PC-3 (cell line): ENCODE measurements at places on chromosomes 16 and 17. TPM values are rescaled to one million over a fixed set of nuclear protein-coding genes. Genes with fewer than 3 reads are reported as not detected.

GRCh38 chr16:68972720-68973119 lies 129.4 kb downstream of the TANGO6 start:
- peaks cover 10% of the 10 kb centered on the region; the same call in 1 of the 2 replicates for H3K4me1 ChIP-seq
- H3K27me3 ChIP-seq = no peaks in the 10 kb centered on the region
- H3K36me3 ChIP-seq = no peaks in the 10 kb centered on the region
- peak; percentile 51 for DNase-seq

GRCh38 chr16:71371237-71371636 lies 12.7 kb downstream of the CALB2 start:
- DNase-seq = no peak
- 0 out of 2 replicates have a peak, but pooled peaks cover 12% of the 10 kb centered on the region for H3K27me3 ChIP-seq
- H3K4me1 ChIP-seq = no peaks in the 10 kb centered on the region
- no peak overlapping the region for H3K27ac ChIP-seq

The KREMEN2 gene
- total RNA-seq = 3.6 and 7.1 TPM in 2 replicates

The GRIN2C gene
- 0.04 TPM in 1 of 2 replicates, not detected in the other for total RNA-seq

The OSGIN1 gene
- 6.6 and 9.8 TPM in 2 replicates for total RNA-seq

The KRTAP1-1 gene
- not detected in 2 replicates for total RNA-seq

- peak; percentile 71 for DNase-seq
- H3K36me3 ChIP-seq = no peaks in the 10 kb centered on the region
- no peaks in the 10 kb centered on the region for H3K27me3 ChIP-seq
- peaks cover 6% of the 10 kb centered on the region for H3K4me1 ChIP-seq
- no peak overlapping the region for H3K27ac ChIP-seq
- no peak overlapping the region for H3K4me3 ChIP-seq
Observed at GRCh38 chr17:50956750-50957523, 90.8 kb upstream of the TOB1 start.

DNA sequence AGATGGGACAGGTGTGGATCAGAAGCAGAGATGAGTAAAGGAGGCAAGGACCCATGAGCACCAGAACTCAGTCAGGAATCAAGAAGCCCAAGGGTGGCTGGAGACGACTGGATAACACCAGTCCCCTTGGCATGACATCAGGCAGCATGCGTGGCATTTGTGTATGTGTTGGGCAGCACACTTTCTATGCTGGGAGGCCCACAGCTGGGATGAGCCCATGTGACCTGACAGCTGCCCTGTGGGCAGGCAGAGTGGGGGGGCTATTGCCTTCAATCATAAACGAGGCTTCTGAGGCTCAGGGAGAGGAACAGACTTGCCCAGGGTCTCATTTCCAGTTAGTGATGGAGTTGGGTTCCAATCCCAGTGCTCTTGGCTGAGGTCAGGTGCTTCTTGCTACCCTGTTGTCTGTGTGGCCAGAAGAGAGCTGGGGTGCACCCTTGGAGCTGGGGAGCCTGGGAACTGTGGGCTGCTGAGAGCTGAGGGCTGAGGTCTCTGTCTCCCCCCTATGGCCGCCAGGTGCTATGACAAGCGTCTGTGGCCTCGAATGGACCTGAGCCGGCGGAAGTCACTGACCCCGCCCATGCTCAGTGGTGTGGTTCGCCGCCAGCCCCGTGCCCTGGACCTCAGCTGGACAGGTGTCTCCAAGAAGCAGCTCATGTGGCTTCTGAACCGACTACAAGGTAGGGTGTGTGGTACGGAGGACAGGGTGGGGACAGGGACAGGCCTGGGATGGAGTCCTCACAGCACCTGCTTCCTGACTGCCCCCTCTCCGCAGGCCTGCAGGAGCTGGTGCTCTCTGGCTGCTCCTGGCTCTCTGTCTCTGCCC lies 7.1 kb upstream of the ORAI3 start:
- H3K36me3 ChIP-seq = peaks cover 3% of the 10 kb centered on the region; the same call in 1 of the 2 replicates
- no peak overlapping the region for H3K4me3 ChIP-seq
- peaks cover 8% of the 10 kb centered on the region; the same call in 1 of the 2 replicates for H3K4me1 ChIP-seq

- no peaks in the 10 kb centered on the region for H3K27me3 ChIP-seq
- peak; percentile 61 for DNase-seq
- peaks cover 46% of the 10 kb centered on the region for H3K4me1 ChIP-seq
- no peaks in the 10 kb centered on the region for H3K36me3 ChIP-seq
- peak overlapping the region; percentile 34; the same call in 1 of the 2 replicates for H3K4me3 ChIP-seq
- peak overlapping the region; percentile 82 for H3K27ac ChIP-seq
Observed at GRCh38 chr16:12228602-12229499, 252.3 kb downstream of the SNX29 start.
